ENCODE measurements at places on chromosomes 5 and 9.

DNA sequence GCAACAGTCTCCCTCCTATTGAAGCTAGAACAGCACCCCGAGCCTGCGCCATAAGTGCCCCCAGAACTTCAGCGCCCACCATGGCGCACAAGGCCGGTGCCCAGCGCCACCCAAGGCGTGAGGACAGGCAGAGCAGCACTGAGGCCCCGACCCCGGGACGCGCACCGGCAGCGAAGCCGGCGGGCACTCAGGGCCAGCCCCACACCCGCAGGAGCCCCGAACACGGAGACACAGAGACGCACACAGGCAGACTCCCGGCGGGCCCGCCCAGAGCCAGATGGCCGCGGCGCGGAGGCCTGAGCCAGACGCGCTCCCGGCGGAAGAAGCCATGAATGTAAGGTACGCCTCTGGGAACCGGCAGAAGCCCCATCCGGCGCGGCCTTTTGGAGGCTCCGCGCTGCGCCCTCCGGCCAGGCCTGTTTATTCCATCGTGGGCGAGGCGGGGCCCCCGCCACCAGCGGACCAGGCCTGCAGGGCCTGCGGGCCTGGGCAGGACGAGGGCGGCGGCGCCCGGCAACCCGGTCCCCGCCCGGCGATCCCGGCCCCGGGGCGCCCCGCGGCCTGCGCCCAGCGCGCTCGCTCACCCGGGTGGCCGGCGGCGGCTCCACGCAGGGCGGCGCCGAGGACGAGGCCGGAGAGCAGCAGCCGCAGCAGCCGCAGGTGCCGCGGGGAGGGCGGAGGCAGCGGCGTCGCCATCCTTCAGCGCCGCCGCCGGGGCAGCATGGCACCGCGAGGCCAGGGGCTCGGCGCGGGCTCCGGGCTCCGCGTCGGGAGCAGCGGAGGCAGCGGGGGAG is 486 bp downstream of the NPDC1 start:
- DNase-seq: no peak

DNA sequence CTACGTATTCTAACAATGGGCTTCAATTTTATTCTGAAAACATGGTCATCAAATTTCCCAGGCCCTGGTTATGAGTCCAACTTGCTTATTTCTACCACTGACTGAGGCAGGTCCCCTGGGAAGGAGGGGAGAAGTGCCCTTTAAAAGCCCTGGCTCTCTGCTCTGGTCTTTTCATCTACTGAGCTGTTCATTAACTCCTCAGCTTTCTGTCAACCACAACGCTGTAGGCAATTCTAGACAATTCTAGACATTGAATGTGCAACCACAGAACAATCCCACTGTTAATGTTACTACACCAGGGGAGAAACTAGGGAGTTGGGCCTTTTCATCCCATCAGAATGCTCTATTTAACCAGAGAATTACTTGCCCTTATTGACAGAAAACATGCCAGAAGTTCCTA is 10.0 kb downstream of the MOCS2 start:
- no peak for DNase-seq

DNA sequence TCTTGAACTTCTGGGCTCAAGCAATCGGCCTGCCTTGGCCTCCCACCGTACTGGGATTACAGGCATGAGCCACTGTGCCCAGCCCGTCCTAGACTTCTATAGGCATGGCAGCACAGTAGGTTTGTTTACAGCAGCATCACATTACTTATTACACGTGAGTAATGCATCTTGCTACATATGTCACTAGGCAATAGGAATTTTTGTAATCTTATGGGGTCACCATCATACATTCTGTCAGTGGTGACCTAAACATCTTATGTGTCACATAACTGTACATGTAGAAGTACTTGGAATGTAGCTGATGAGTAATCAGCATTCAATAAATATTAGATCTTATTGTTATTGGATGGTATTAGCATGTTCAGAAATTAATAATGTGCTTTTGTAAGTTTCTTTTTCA is 22.9 kb upstream of the ABCA1 start:
- no peak for DNase-seq

DNA sequence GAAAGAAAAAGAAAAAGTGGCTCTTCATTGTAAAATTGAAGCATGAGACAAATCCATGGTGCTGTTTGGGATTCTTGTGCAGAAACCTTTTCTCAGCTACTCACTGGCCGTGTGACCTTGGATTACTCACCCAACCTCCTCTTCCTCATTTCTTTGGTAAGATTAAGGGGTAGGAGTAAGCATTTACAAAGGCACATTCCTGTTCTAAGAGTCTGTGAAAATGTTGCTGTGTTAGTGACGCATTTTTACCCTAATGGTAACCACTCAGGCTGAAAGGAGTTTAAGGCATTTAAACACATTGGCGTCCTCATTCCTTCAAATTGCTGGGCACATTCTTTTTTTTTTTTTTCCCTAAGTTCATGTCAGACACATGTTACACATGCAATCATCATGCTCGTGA is 4.3 kb downstream of the RAI14 start:
- no peak for DNase-seq

DNA sequence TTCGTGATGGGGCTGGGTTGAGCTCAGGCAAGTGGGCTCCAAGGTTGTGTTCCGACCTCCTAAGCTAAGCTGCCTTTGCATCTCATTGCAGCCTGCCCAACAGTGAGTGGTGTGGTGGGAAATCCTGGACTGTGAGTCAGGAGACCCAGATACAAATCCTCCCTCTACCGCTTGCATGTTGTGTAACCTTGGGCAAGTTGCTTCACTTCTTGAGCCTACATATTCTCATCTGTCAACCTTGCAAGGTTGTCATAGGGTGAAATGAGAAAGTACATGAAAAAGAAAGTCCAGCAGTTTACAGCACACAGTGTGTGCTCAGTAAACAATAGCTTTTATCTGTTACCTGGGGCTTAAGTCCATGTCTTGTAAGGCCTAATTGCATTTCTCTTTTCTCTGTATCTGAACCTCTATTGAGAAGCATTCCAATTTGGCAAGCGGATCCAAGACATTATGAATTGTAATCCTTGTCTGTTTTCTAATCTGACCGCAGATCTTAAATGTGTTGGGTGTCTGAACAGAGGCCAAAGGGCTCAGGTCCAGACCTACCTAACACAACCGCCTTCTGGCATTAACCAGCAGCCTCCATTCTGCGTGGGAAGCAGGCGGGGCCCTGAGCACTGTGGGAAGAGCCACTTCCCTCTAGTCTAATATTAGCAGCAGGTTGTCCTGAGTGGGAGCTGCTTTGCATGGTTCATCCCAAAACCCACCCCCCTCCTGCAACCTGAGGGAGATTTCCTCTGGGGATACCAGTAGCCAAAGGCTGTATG is 1.8 kb upstream of the GALNT12 start:
- DNase-seq: no peak

GRCh38 chr5:14225173-14225834 is 82.2 kb downstream of the TRIO start:
- DNase-seq: no peak

GRCh38 chr9:92986176-92987119 is 39.1 kb downstream of the FGD3 start:
- no peak for DNase-seq

DNA sequence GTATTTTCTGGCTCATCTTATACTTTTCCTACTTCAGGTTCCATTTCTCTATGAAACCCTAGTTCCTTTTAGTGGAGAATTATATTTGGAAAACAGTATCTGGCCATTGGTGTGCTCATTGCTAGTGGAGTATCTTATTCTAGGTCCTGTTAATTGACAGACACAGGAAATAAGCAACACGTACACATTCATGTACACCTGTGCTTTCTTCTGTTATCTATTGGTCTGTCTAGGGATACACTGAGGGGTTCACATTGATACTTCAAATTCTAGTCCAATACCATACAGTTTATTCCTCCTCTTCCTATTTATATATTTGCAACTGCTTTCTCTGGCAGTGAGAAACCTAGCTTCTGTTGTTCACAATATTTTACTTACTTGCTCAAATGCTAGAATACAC is 110.2 kb downstream of the FER start:
- no peak for DNase-seq

DNA sequence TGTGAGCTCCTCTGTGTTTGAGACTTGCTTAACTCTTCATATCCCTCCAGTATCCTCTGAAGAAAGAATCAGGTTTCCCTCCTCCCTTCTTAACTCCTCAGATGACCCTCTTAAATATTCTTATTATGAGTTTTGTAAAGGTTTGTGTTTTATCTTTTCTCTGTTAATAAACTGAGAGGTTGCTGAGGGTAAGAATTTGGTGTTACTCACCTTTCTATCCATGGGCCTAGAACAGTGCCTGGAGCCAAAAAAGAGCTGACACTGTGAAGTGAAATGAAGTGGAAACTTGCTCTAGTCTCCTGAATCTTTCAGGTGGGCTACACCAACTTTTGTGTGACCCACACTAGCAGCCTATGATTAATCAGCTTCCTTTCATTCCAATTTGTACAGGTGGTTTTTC is 208.4 kb downstream of the CSNK1G3 start:
- DNase-seq: no peak

DNA sequence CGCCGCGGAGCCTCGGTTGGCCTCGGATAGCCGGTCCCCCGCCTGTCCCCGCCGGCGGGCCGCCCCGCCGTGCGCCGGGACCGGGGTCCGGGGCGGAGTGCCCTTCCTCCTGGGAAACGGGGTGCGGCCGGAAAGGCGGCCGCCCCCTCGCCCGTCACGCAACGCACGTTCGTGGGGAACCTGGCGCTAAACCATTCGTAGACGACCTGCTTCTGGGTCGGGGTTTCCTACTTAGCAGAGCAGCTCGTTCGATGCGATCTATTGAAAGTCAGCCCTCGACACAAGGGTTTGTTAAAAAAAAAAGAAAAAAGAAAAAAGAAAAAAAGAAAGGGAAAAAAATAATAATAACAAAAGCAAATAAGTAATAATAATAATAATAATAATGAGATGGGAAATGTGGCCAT is 112.8 kb downstream of the GCNT1 start:
- DNase-seq: no peak

DNA sequence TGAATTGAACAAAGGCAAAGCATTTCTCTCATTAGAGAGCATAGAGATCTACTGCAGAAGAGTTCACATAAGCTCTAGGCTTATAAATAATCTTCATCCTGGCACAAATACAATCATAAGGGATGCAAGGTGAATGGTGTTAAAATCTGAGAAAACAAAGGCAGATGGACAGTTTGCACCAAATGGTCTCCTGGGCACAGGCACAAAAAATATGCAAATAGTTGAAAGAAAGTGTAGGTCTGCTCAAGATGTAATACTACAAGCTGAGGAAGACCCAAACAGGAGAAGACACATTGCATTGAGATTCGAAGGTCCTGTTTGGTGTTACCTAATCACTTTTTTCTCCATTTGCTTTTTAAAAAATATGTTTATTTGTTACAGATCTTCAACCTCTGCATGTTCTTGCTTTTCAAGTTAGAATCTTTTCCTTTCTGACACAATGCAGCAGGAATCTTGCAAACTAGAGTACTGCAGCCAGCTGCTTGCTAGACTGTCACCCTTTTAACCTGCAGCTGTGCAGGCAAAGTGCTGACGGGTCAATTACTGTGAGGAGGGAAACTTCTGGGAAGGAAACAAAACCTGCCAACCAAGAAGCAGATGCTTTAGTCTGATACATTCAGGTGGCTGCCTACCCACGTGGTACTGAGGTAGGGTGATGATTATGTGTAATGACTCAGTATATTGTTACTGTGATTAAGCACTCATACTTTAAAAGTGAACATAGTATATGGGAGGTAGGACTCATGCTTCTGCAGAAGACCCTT is 1048.6 kb upstream of the SEMA6A start:
- no peak for DNase-seq

DNA sequence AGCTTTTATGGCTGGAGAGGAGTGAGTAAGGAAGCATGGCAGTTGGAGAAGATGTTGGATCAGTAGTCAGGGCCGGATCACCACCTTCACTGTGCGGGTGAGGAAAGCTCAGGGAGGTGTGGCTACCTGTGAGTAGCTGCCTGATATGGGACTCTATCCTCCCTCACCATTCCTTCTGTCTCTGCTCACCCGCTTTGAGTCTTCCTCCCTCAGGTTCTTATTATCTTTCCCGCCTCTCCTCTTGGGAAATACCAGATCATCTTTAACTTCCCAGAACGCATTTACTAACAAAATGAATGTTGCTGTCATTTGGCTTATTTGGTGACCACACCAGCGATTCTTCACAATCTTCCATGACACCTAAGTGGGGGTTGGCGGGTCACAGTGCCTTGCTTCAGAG is 140.7 kb upstream of the GPR151 start:
- DNase-seq: no peak

DNA sequence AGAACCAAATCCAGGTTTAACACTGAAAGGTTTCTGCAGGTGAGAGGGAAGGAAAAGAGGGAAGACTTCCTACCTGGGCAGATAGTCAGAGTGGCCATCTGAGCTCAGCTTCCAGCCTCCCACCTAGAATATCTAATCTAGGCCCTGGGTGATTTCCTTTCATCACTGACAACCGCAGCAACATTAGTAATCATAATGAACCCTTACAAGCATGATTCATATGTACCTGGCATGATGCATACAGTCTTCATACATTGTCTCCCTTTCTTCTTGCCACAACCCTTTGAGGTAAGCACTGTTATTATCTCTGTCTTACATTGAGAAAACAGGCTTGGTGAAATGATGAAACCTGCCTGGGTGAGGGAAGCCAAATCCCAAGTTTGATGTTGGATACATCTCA is 13.5 kb downstream of the AFAP1L1 start:
- DNase-seq: no peak

GRCh38 chr9:108041551-108041950 is 552.0 kb upstream of the KLF4 start:
- no peak for DNase-seq

DNA sequence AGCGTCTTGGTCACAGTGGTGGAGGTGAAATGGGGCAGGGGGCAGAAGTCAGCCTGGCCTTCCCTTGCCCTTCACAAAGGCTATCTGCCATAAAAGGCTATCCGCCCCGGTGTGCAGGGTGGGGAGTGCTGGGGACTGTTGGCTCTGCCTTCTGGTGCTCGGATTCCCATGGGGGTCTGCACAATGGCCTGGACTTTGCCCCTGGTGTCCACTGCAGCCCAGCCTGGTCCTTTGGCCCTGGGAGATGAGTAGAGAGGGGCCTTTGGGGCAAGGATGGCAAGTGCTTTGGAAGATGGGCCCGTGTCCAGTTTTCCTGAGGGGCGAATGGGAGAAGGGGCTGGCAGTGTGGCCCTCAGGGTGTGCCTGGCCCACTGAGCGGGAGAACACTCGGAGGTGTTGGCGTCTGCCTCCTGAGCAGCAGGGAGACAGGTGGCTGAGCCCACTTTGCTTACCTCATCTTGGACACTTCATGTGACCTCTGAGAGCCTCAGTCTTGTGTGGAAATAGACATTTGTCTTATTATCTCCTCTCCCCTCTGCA is 69.9 kb downstream of the HSPA4 start:
- no peak for DNase-seq

GRCh38 chr5:15702102-15702501 is 202.1 kb downstream of the FBXL7 start:
- no peak for DNase-seq

Data from hematopoietic multipotent progenitor cell treated with erythropoietin and hydrocortisone succinate and interleukin-3 and kit ligand, for 17 days (in vitro differentiated cells).